ENCODE measurements at places on chromosomes 4 and X. TPM values are rescaled to one million over a fixed set of nuclear protein-coding genes. Genes with fewer than 3 reads are reported as not detected.

GRCh38 chr4:109276482-109277095, 25.9 kb downstream of the COL25A1 start:
- H3K36me3 ChIP-seq: no peaks in the 10 kb centered on the region
- H3K27me3 ChIP-seq: no peaks in the 10 kb centered on the region
- no peaks in the 10 kb centered on the region for H3K4me1 ChIP-seq
- H3K27ac ChIP-seq: no peak overlapping the region
- no peak overlapping the region for H3K4me3 ChIP-seq

Gene XK
- 0.93 TPM for total RNA-seq

Gene NALF2
- total RNA-seq: 0.26 TPM

DNA sequence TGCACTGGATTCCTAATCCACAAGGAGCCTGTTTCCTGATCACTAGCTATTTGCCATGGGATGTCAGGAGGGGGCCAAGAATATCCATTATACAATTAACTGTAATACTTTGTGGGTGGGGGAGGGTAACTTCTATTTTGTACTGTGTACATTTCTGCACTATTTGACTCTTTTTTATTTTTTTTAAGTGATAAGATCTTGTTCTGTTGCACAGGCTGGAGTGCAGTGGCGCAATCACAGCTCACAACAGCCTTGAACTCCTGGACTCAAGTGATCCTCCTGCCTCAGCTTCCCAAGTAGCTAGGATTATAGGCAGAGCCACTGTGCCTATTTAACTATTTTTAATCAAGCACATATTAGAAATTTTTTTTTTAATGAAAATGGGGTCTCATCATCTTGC, 134.1 kb downstream of the ELOVL6 start:
- no peaks in the 10 kb centered on the region for H3K4me1 ChIP-seq
- no peaks in the 10 kb centered on the region for H3K36me3 ChIP-seq
- H3K4me3 ChIP-seq: no peak overlapping the region
- H3K27me3 ChIP-seq: no peaks in the 10 kb centered on the region

- no peak overlapping the region for H3K4me3 ChIP-seq
- no peak overlapping the region for H3K27ac ChIP-seq
- H3K27me3 ChIP-seq: no peaks in the 10 kb centered on the region
- H3K4me1 ChIP-seq: no peaks in the 10 kb centered on the region
- DNase-seq: no peak
These were observed 953.4 kb upstream of the IGFBP7 start for GRCh38 chr4:58063404-58064160.
